CD4-positive, alpha-beta T cell treated with Interferon gamma for 1 hour (primary cell): ENCODE measurements at places on chromosomes 7 and 10.
A peak's percentile ranks its signal among the peaks of the same experiment; 100 is the strongest.

GRCh38 chr7:3464900-3465622 is 164.0 kb downstream of the SDK1 start:
- DNase-seq, result peak; percentile 45

GRCh38 chr7:6271694-6272440 is 557 bp downstream of the CYTH3 start:
- no peak for DNase-seq

DNA sequence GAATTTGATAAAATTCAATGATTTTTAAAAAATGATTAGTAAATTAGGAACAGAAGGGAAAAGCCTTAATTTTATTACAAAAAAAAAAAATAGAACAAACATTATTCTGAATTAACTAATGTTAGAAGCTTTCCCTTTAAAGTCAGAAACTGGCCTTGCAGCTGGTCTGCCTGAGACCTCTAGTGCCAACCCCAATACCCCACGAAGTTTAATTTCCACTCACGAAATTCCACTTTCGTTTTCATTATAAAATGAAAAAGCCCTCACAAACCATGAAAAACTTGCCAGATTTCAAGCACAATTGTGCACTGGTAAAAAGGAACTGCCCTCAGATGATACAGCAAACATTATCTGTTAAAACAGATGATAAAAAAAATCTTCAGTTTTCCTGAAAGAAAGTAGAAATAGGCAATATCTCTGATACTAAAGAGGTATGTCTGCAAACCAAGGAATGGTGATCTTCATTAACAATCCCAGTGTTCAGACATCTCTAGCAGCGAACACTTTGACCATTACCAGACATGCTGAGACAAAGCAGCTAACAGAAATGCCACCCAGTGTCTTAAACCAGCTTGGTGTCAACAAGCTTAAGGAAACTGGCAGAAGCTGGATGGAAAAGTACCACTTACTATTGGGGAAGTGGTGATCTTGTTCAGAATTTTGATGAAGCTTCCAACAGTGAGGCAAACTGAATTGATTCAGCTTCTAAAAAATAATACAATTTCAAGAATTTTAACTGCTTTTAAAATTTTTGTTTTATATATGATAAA is 80.2 kb downstream of the PALS2 start:
- DNase-seq, result no peak

DNA sequence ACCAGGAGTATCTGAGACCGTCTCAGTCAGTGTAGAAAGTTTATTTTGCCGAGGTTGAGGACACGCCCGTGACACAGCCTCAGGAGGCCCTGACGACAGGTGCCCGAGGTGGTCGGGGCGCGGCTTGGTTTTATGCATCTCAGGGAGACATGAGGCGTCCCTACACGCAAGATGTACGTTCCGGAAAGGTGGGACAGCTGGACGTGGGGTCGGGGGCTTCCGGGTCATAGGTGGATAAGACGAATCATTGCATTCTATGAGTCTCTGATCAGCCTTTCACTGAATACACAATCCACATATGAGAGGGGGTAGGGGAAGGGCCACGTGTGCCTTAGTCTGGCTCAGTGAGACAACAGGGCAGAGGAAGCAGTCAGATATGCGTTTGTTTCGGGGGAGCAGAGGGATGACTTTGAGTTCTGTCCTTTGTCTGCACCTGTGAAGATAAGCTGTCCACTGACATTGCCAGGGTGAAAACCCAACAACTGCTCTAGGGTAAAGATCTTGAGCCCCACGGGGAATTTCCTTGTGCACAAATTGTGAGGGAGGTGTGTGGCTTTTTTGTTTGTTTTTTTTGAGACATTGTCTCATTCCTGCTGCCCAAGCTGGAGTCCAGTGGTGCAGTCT is 66.2 kb downstream of the DNAJB6 start:
- no peak for DNase-seq

DNA sequence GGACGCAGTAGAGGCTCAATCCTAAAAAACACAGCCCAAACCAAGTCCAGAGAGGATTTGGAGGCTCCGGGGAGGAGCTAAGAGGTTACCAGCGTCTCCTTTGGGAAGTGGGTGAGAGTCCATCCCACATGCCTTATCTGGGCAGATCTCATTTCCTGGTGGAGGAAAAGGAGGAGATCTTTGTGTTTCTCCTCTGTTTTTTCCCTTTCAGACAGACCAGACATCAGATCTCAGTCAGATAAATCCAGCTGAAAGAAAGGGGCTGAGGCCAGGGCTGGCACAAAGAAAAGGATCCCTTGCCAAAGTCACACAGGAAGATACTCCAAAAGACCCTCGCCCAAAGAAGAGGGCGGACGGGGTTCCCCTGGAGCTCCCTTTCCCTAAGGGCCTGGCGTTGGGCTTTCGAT is 58.3 kb upstream of the COMTD1 start:
- no peak for DNase-seq

- no peak for DNase-seq
These were observed 137.6 kb downstream of the RGS10 start for GRCh38 chr10:119404719-119405519.

DNA sequence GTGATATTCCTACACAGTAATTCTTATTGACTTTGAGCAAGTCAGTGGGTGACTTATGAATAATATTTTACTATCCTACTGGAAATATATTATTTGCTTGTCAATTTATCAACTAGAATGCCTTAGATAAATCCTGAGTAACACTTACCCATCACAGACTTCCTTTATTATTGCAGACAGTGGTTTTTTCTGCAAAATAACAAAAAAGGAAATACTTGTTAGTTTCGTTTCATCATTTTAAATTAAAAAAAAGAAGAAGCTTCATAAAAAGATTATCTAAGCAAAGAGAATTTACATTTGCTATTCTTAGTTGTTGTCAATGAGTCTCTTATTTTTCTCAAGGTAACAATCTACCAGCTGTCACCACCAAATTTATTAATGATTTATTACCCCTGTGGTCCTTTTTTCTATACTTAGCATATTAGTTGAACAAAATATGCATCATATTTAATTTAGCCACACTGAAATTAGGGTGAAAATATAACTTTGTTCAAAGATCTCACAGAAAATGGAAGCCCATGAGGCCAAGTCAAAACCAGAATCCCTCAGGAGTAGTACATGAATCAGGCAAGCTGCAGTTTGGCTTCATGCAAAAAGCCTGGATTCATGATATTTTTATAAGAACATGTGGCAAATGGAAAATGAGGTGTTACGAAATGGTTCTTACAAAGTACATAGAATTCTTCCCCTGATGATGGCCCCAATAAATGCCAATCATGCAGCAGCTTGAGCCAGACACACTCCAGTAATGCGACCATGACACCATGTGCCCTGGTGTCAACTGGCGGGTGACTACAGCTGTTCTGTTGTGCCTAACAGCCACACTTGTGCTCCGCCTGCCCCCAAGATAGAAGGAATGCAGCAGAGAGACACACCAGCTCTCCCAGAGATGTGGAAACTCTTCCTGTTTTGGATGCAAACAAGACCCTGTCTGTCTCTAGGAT is 132.6 kb downstream of the ELMO1 start:
- DNase-seq, result no peak

DNA sequence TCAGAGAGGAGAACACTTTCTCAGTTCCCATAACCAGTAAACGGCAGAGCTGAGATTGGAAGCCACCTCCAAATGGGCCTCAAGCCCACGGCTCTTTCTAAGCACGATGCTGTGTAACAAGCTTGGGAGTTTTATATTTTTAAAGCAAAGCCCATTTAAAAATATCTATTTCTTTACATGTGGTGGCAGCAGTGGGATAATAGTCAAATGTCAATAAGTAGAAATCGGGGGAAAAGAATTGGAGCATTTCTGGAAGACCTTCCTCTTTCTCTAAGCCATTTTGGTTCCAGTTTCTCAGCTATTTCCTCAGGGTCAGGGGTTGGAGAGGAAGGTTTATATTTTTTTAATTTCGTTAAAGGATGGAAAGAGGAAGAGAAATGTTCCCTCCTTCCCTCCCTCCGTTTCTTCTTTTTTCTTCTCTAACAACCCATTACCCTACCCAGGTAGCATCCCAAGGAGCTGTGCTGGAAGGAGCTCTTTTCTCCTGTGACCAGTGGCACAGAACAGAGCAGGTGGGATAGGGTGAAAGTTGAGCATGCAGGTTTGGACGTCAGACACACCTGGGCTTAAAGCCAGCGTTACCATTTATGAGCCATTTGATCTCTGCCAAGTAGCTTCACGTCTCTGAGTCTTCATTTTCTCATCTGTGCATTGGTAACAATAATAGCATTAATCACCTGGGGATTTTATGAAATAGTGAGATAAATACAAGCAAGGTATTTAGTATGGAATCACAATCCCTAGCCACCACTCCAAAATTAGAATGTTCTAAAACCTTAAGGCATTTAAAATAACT is 515.7 kb downstream of the RPS24 start:
- DNase-seq, result no peak

DNA sequence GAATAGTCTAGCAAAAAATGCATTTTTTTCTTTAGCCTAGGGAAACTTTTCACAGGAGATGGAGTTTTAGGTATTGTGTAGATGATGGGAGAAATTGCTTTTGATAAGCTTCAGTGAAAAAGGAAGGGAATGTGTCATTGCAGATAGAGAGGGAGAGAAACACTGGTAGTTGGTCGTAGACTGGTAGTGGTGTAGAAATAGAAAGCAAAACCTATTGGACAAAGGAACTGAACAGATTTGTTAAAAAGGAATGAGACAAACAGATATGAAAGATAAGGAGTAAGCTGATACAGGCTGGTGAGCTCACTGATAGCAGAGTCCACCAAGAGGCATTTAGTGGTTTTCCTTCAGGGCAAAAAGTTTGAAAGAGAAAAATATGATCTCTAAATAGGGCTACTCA is 94.3 kb downstream of the ZEB1 start:
- no peak for DNase-seq

GRCh38 chr10:117934477-117934876 is 112.3 kb downstream of the RAB11FIP2 start:
- DNase-seq, result no peak
